ENCODE measurements at places on chromosomes 11 and 22.

- no peak for DNase-seq
Measured at GRCh38 chr22:18056161-18056666, 21.6 kb upstream of the PEX26 start.

DNA sequence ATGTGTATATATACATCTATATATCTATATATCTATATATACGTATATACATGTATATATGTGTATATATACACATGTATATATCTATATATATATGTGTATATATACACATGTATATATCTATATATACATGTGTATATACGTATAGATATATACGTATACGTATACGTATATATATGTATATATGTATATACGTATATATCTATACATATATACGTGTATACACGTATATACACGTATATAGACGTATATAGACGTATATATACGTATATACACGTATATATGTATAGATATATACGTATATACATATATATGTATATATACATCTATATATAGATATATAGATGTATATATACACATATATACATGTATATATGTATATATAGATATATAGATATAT, 25.1 kb upstream of the CAPRIN1 start:
- DNase-seq: no peak

- no peak for DNase-seq
Measured at GRCh38 chr11:110297076-110297725, 787 bp upstream of the RDX start.

- DNase-seq: no peak
Measured at GRCh38 chr11:12864316-12865156, 144.6 kb upstream of the RASSF10 start.

DNA sequence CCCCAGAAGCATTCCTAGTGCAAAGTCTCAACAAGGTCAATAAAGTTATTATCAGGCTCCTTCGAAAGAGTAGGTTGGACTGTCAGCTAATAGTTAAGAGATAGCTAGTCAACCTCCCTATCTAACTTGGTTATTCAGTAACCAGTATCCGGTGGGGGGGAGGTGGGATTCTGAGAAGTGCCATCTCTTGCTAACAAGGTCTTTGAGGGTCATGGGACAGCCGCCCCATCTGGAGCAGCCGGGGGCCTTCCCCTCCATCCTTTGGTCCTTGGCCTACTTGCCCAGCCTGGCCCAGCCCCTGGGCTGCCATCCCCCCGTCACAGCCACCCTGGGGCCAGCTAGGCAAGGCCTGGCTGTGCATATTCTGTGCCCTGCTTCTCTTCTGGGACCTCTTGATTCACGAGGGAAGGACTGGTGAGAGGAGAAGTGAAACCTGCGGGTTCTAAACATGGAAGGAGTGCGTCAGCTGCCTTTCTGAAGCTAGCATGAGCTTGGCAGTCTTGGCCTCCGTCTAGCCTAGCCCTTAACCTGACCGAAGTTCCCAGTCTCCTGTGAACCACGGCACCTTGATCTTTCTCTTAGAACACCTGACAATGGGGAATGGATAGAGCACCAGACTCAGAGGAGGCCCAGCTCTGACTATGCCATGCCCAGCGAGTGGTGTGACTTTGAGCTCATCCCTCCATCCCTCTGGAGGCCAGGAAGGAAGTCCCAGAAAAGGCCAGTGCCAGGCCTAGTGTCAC, 9.3 kb downstream of the SLC37A2 start:
- DNase-seq: peak; percentile 73

DNA sequence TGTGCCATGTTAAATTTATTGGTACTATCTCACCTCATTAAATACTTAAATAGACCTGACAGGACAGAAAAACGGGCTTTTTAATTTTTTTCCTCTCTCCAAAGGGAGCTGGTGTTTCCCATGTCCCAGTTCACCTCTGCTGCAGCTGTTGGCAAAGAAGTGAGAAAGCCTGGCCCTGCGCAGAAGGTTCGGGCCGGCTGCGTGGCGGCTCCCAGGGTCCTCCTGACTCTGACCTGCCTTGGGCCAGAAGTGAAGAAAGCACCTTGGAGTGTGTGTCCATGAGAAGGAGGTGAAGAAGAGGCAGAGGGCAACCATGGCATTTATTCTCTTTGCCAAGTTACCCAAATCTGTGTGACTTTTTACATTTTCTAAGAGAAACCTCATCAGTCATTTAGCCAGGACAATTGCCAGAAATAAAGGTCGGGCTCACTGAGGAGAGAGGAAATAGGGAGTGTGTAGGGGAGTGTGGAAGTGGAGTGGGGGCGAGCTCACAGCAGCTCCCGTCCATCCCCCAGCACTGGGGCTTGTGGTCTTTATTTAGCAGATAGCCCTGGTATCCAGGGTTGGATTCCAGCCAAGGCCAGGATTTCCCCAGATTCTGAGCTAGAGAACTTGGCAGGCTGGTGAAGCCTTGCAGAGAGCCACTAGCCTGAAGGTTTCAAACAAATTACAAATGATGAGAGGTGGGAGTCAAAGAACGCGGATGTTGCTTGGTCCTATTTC, 102.4 kb upstream of the CADM1 start:
- no peak for DNase-seq

DNA sequence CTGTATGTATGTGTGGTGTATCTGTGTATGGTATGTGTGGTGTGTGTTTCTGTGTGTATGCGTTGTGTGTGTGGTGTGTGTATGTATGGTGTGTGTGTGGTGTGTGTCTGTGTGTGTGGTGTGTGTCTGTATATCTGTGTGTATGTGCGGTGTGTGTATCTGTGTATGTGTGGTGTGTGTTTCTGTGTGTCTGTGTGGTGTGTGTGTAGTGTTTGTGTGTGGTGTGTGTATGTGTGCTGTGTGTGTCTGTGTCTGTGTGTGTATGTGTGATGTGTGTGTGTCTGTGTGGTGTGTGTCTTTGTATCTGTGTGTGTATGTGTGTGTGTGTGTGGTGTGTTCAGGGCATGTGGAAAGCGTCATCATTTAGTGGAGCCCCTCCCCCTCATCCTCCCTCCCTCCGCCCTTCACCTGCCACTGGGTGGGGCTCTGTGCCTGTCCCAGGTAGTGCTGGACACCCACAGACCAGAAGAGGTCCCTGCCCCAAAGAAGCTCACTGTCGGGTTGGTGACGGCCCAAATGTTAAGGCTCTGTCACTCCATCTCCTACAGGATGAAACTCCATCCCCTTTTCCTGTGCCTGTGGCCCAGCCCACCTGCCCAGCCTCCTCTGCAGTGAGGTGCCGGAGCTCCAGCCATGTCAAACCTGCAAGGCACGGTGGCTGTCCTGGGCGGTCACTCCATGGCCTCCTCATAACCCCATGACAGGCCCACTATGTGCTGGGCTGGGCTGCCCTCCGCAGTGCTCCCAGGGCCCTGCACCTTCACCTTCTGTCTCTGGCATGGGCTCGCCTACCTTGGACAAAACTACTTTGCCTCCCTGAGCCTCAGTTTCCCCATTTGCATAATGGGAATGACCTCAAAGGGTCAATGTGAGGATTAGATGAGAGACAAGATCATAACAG, 23.4 kb upstream of the SHISAL1 start:
- DNase-seq: no peak

GRCh38 chr22:49321477-49322055, 506.1 kb downstream of the BRD1 start:
- no peak for DNase-seq

DNA sequence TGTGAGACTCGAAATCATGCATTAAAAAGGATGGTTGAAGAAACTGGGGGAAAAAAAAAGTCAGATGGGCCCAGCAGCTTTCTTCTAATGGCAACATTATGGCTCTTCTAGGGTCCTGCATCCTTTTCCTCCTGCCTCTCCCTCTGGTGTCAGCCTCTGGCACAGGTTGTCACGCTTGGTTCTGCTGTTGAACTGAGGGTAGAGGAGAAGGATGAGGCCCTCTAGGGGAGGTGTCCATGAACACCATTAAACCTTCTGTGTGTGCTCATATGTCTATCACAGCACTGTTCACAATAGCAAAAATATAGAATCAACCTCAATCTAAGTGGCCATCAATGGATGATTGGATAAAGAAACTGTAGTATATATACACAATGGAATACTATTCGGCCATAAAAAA, 36.0 kb downstream of the BUD13 start:
- DNase-seq: no peak

- no peak for DNase-seq
Measured at GRCh38 chr11:26992031-26992541, 1.8 kb upstream of the FIBIN start.

GRCh38 chr22:41641854-41642253, 20.8 kb downstream of the XRCC6 start:
- no peak for DNase-seq

- DNase-seq: no peak
Measured at GRCh38 chr11:115122274-115122673, 381.9 kb downstream of the CADM1 start.

GRCh38 chr11:112619106-112619505, 342.1 kb upstream of the NCAM1 start:
- no peak for DNase-seq

- no peak for DNase-seq
Measured at GRCh38 chr11:14793546-14793945, 98.5 kb downstream of the CYP2R1 start.

DNA sequence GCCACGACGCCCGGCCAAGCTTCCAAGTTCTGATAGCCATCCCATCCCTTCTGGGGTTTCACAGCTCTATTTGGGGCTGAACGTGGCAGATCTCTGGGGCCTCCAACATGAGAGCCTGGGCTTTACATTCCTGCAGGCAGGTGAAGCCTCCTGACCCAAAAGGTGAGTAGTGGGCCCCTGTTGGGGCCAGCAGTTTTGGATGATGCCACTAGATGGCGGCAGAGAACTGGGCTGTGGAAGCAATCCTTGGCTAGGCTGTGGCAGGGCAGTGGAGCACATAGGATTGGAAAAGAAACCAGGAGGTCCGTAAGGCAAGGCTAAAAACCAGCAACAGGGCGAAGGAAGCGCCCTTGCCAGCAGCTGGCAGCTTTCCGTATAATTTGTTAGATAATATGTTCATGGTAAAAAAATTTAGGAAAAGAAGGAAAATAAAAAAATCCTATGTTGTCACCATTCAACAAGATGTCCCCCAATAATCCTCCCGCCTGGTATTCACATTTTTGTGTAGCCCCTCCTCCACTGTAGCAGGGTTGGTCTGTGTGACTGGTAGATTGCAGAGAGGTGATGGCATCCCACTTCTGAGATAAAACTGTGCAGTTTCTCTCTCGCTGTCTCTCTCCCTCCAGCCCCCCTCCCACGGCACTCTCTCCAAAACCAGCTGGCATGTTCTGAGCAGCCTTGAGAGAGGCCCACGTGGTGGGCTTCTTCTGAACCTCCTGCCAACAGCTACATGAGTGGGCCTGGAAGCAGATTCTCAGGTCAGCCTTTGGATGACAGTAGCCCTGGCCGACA, 43.6 kb upstream of the OR4B1 start:
- DNase-seq: no peak

Data from SIG-M5 (cell line).